ENCODE measurements at places on chromosomes 2 and 18.

DNA sequence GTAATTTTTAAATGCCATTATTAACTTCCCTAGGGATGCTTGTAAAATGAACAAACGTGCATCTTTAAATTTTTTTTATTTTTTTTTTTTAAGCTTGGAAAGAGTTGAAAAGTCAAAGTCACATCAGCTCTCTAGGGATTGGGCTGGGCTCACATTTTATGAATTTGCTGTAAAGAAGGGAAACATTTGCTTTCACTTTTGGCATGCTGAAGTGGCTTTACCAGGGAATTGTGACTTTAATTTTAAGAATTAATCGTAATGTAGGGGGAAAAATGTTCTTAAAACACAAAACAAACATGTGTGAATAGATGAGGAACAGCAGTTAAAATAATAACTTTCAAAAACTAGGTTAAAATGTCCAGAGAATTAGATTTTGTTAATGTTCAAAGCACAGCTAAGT, 123.0 kb downstream of the AGAP1 start:
- H3K27ac ChIP-seq = no peak overlapping the region
- H3K27me3 ChIP-seq = no peaks in the 10 kb centered on the region

- H3K36me3 ChIP-seq = no peaks in the 10 kb centered on the region
- no peaks in the 10 kb centered on the region for H3K27me3 ChIP-seq
- no peak overlapping the region for H3K4me3 ChIP-seq
- H3K27ac ChIP-seq = no peak overlapping the region
These were observed 258.3 kb downstream of the HAUS1 start for GRCh38 chr18:46362533-46362932.

- no peaks in the 10 kb centered on the region for H3K36me3 ChIP-seq
- H3K4me1 ChIP-seq = no peaks in the 10 kb centered on the region
- no peak overlapping the region for H3K27ac ChIP-seq
- no peak overlapping the region for H3K4me3 ChIP-seq
These were observed 99.4 kb upstream of the SCN7A start for GRCh38 chr2:166593403-166593802.

DNA sequence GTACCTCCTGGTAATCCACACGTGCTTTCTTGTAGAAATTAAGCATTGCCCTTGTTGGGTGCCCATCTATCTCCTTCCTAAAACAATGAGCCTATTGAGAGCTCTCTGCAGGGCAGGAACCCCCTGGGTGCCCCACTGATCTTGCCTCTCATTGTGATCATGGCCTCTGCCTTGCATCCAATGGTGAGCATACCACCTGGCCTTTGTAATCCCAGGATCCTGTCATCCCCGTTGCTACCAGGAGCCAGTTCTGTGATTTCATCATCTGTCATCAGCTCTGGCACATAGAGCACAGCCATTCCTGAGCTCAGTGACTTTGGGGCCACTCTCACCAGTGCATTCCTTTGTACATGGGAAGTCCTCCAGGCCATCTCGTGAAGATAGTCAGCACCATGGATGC, 381.0 kb upstream of the ID2 start:
- DNase-seq = no peak
- no peaks in the 10 kb centered on the region for H3K27me3 ChIP-seq
- peak overlapping the region; percentile 34 for H3K27ac ChIP-seq
- H3K4me3 ChIP-seq = peak overlapping the region; percentile 5
- H3K4me1 ChIP-seq = peaks cover 79% of the 10 kb centered on the region
- peaks cover 28% of the 10 kb centered on the region for H3K36me3 ChIP-seq

- no peak overlapping the region for H3K4me3 ChIP-seq
- no peaks in the 10 kb centered on the region for H3K27me3 ChIP-seq
- no peaks in the 10 kb centered on the region for H3K36me3 ChIP-seq
- DNase-seq = no peak
- H3K4me1 ChIP-seq = peaks cover 33% of the 10 kb centered on the region
These were observed 30.5 kb upstream of the YWHAQ start for GRCh38 chr2:9661261-9661660.

DNA sequence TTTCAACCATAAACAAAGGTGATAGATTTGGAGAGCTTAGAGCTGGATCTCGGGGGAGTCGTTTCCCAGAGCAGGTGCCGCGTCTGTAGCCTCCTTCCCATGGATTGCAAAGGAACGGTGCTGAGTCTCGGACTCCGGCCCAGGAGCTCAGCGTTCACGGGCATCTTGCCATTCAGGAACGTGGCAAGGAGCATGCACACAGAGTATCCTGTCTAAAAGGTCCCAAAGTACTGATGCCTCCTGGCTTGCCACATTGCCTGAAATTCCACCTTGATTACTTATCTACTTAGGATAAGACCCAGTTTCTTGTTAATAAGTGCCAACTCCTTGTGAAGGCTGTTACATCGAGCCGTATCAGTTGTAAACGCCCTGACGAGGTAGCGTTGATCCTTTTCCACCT, 197.8 kb upstream of the MYT1L start:
- no peaks in the 10 kb centered on the region for H3K4me1 ChIP-seq
- H3K4me3 ChIP-seq = no peak overlapping the region
- no peak for DNase-seq
- no peaks in the 10 kb centered on the region for H3K36me3 ChIP-seq

DNA sequence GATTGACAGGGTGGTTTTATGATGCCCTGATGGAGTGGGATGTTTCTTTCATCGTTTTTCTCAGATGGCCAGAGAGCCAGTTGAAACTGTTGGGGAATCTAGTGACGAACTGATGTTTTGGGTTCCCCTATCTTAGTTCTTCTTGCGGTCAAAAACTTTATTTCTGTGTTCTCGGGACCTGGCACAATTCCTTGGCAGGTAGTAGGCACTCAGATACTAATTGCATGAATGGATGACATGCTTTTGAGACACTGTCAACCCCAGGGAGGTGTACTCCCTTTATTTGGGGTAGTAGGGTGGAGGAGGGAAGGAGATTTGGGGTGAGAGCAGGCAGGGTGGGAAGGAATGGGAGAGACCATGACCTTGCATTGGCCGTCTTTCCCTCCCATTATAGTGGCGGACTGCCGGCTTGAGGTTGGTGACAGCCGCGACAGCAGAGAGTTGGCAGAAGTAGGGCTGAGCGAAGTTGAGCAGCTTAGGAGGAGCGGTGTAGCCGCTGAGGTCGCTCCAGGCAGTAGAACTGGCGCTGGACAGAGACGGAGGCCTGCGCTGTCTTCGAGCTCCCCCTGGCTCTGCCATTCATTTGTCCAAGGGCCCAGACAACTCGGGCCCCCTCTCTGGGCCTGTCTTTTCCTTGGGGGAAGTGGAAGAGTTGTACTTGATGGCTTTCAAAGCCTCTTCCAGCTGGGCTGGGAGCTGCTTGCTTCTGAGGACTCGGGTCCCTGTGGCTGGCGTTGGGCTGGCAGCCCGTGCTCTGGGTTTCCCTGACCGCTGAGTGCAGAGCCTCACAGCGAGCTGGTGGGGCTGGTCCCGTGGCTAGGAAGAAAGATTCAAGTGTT, 2.6 kb downstream of the TET3 start:
- peak; percentile 48 for DNase-seq
- H3K36me3 ChIP-seq = peaks cover 50% of the 10 kb centered on the region
- H3K4me1 ChIP-seq = peaks cover 54% of the 10 kb centered on the region
- H3K27ac ChIP-seq = peak overlapping the region; percentile 62

DNA sequence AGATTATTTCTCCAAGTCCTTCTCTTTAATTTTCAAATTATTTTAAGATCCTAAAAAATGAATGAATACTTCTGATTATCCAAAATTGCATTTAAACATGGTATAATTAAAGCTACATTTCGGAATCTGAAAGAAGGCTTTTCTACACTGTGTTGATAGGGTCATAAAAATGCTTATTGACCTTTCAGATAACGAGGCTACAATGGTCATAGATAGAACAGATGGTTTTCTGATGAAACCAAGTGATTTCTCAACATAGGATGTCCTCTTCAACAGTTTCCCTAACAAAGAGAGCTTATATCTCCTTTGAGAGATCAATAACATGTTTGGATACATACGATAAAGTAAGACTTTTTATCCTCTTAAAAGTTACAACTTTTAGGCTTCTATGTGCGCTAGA, 201.1 kb downstream of the PTH2R start:
- no peak overlapping the region for H3K27ac ChIP-seq
- H3K4me1 ChIP-seq = no peaks in the 10 kb centered on the region
- no peak for DNase-seq
- no peak overlapping the region for H3K4me3 ChIP-seq
- no peaks in the 10 kb centered on the region for H3K36me3 ChIP-seq

- DNase-seq = no peak
- no peaks in the 10 kb centered on the region for H3K36me3 ChIP-seq
- H3K4me3 ChIP-seq = no peak overlapping the region
- H3K4me1 ChIP-seq = peaks cover 15% of the 10 kb centered on the region
These were observed 40.7 kb upstream of the CABLES1 start for GRCh38 chr18:23094411-23095190.

DNA sequence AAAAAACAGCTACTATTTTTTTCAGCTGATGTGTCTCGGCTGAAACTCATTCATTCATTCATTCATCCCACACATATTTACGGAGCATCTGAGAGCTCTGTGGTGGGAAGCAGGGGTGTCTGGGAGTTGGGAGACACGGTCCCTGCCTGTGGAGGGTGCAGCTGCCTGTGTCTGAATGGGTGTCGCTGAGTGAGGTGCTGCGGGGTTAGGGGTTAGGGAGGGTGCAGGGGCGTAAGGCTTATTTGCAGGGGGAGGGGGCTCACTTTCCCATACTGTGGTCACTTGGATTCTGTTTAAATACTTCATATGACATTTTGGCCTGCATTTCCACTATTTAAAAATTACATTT, 89.4 kb upstream of the ASB18 start:
- peaks cover 3% of the 10 kb centered on the region for H3K27me3 ChIP-seq
- no peak overlapping the region for H3K27ac ChIP-seq
- H3K4me3 ChIP-seq = no peak overlapping the region

DNA sequence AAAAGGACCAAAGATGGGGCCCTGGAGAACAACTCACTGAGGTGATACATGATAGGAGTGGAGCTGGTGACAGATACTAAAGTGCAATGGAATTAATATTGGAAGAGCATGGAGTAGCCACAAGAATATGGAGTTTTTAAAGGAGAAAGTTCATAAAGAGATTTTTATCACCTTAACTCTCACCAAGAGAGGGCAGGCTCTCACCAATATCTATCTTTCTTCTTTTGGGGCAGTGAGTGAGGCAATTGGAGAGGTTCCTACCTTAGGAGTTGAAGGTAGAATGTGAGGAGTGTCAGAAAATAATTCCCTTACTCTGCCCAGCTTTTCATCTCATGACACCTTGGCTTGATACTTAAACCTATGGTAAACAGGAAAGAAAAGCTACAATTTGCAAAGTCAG, 233.7 kb upstream of the CWC22 start:
- H3K27ac ChIP-seq = no peak overlapping the region
- no peaks in the 10 kb centered on the region for H3K27me3 ChIP-seq
- H3K36me3 ChIP-seq = no peaks in the 10 kb centered on the region
- H3K4me3 ChIP-seq = no peak overlapping the region

DNA sequence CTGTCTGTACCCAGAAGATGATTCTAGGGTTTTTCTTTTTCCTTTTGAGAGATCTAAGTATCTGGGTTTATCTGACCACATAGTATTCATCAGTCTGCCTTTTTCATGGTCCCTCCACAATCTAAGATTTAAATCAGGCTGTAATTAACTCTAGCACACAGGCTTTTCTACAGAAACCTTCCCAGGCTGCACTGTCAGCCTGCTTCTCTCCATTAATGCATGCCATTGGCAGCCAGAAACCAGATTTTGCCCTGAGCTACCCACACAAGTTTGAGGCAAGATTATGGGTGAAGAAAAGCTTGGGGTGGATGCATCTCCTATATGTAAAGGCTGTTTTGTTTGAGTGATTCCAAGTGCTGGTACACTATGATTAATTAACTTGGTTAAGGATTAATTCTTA, 45.7 kb upstream of the EML4 start:
- H3K27me3 ChIP-seq = no peaks in the 10 kb centered on the region
- peak overlapping the region; percentile 89 for H3K27ac ChIP-seq
- H3K4me1 ChIP-seq = peaks cover 51% of the 10 kb centered on the region
- peaks cover 11% of the 10 kb centered on the region for H3K36me3 ChIP-seq
- no peak for DNase-seq

All from T-helper 2 cell treated with Interferon-gamma antibody and Interleukin-4, amounts not matched to agents 5 μg/mL and 100 μg/mL, for 36 hours (primary cell).